Activated naive CD4-positive, alpha-beta T cell treated with Interleukin-2 at 50 U/mL for 16 hours (primary cell): ENCODE measurements at places on chromosomes 1 and 21.
A peak's percentile ranks its signal among the peaks of the same experiment; 100 is the strongest.

DNA sequence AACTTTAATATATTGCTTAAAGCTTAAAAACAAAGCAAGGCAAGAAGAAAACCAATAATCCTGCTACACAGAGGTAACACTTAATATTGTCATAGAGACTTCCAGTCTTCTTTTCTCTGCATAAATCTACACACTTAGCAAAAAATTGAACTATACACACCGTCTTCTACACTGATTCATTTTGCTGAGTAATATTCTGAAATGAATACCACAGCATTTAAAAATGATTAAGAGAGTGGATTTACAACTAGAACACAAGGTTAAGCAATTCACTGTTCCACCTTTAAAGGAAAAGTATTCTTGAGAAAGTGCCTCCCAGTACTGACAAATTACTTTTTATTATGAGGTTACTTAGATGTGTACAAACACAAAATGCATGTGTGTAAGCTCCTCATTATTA, 22.2 kb upstream of the ITPKB start:
- no peak for DNase-seq

GRCh38 chr1:79929356-79929755, 922.8 kb upstream of the ADGRL4 start:
- no peak for DNase-seq

- DNase-seq: peak; percentile 27
Observed at GRCh38 chr1:114341299-114341698, 169.7 kb downstream of the TRIM33 start.

DNA sequence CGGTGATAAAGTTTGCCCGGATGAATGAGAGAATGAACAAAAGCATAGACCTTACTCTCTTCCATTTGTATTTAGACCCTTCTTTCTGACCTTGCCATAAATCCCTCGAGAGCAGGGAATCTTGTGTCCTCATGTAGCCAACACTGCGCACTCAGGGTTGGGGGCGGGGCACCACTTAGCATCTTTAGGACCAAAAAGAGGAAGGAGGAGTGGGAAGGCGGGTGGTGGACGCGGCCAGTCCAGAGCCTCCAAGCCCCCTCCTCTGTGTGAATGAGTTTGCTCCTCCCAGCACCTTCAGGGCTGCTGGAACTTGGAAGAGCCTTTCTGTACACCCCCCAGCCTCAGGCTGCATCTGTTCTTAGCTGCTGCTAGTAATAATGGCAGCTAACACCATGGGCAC, 141.9 kb upstream of the TMEM51 start:
- no peak for DNase-seq

DNA sequence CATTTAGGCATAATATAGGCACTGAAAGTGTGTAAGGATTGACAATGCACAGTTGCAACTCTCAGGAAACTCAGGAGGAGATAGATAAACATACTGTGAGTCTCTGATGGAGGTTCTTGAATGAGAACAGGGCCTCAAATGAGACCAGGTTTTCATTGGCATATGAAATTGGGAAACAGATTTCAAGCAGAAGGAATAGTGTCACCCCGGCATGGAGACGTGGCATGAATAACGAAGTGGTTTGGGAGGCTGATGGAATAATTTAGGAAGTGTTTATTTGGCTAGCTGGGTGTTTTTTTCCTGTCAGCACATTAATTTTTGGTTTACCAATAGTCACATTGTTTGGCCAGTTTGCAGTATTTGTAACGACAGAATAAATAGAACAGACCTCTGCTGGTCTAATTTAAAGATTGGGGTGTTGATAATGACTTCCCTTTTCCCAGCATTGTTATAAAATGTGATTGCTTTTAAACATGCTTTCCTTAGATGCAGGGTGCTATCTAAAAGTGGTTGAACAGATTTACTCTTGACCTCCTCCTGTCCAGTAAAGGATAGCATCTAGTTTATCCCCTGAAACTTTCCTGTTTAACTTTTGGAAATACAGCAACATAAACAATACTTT, 132.0 kb downstream of the C1orf21 start:
- no peak for DNase-seq

DNA sequence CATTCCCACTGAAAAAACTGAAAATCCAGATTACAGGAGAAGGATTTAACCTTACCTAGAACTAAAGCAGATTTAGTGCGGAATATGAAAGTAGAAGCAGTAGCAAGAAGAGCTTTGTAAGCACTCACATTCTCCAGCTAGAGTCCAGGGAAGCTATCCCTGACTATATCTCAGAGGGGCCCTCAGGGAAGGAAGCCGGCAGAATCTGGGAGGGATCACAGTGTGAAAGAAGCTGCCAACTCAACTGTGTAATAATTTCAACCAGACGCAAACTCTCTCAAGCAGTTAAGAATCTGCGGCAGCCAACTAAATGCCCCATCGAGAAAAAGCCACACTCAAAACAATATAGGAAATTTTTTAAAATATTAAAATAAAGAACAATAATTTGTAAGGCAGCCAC, 163.8 kb downstream of the EIF4G3 start:
- DNase-seq: no peak
